ENCODE measurements at places on chromosomes 12 and 14.

DNA sequence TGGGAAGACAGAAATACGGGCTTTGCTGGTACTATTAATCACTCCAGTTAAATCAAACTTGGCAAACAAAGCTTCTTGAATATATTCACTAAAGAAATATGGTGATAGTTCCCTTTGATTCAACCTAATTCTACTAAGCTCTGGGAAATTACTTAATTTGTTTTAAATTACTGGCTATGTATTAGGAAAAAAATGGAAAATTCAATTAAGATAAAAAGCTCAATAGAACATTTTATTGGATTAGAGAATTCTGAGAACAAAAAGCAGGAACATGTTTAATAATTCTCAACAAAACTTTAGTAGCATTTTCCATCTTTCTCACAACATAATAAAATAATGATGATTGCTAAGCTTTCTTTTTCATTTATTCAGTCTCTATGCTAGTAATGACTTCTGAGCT, 30.2 kb downstream of the BDKRB1 start:
- no peak for DNase-seq

GRCh38 chr14:53850714-53851296, 105.8 kb downstream of the BMP4 start:
- DNase-seq, result no peak

DNA sequence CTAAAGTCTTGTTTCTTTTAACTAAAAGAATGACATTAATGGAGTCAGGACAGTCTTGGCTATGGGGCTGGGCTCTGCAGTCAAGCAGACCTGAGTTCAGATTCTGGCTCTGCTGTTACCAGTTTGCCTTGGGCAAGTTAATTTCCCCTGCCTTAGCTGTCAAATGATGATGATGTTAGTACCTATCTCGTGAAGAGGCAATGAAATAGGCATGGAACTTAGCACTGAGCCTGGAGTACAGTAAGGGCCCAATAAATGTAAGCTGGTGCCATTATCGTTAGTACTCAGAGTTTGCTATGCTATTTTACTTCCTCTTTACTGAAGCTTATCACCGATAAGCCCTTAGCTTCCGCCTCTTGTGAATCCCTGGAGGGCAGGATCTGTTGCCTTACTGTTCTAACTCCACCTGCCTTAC, 8.5 kb downstream of the FBXW8 start:
- DNase-seq, result no peak

GRCh38 chr12:58712976-58713375, 207.3 kb downstream of the LRIG3 start:
- DNase-seq, result no peak

DNA sequence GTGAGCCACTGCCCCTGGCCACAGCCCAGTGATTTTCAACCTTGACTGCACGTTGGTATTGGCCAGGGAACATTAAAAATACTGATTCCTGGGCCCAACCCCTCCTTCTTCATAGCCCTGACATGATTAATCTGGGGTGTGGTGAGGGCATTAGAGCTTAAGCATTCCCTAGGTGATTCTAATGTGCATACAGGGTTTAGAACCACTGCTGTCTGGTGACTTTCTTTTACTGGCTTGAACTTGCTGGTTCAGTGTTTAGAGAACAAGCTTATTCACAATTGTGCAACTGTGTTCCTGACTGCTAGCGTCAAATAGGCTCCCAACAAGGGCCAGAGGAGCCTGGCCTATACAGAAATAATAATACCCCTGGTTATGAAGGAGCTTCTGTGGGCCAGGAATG, 488.8 kb upstream of the CCDC196 start:
- DNase-seq, result no peak

DNA sequence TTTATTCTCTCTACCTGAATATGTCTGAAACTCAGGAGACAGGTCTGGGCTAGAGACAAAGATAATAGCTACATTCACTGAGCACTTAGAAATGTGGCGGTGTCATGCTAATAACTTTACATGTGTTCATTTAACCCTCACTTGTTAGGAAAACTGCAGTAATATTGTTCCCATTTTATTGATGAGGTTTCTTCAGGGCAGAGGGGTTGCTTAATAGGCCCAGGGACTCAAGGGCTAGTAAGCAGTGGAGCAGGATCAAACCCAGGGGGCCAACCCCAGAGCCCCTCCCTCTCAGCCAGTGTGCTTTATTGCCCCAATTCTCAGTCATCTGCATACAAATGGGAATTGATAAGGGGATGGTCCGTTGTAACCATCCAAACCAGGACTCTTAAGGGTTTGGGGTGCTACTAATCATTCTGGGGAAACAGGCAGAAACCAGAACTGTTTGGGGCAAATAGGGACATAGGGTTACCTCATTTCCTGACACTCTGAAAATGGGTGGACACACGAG, 142.8 kb upstream of the AMIGO2 start:
- DNase-seq, result no peak

- no peak for DNase-seq
Measured at GRCh38 chr14:76191297-76191696, 39.6 kb downstream of the GPATCH2L start.

GRCh38 chr14:98138666-98139065, 1133.3 kb downstream of the BCL11B start:
- peak; percentile 51 for DNase-seq

GRCh38 chr12:21934173-21934572, 7.1 kb downstream of the ABCC9 start:
- DNase-seq, result no peak

DNA sequence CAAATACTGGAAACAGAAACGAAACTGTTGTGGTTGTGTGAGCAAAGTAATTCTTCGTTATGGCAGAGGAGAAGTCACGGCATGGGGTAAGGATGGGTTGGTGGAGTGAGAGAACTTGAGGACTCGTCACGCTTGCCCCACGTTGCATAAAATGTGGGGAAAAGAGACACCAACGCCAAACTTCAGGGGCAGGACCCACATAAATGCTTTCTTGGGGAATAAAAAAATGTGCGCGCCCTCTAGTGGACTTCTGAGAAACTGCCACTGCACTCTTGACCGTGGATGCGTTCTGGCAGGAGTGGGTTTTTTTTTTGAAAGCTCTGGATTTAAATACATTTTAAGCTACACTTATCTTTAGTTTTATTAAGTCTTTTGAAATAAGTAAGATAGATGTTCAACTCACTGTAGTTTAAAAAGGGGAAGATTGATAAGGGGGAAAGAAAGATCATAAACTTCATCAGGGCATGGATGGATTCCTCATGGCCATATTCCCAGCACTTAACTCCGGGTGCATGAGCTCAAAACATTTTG, 4.1 kb upstream of the IGF1 start:
- peak; percentile 20 for DNase-seq

DNA sequence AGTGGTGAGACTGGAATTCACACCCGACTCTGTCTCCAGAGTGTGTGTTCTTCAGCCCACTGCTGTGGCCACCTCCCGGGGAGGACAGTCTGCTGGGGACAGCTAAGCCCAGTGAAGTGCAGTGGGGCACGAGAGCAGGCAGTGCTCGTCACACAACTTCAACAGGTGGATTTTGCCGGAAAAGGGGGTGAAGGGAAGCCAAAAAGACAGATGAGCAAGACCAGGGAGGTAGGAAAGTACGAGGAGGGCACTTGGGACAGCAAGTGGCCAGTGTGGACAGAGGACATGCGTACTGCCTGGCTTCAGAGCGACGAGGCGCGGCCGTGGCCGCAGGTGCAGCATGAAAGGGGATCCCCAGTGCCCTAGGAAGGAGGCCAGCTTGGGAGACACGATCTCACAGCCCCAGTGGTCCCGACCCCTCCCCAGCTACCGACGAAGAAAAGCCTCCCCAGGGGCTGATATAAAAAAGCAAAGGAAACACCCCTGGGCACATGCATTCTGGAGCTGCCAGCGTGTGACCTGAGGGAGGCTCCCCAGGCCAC, 96.1 kb downstream of the FBXL14 start:
- DNase-seq, result no peak

DNA sequence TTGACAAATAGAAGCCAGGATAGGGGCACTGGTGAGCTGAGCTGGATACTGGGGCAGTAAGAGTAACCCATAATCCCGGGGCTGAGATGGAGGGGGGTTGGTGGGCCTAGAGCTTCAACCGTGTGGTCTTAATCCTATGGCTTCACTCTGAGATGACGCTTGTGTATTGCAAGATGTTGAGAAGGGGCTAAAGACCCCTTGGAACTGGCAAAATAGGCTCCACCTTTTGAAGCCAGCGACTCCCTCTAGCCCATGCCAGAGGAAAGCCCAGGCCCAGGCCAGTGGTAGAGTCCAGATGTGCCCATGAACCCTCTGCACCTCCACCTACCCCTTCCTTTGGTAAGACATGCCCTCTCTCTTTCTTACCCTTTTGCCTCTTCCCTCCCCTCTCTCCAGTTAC, 4.6 kb downstream of the HOXC12 start:
- no peak for DNase-seq

DNA sequence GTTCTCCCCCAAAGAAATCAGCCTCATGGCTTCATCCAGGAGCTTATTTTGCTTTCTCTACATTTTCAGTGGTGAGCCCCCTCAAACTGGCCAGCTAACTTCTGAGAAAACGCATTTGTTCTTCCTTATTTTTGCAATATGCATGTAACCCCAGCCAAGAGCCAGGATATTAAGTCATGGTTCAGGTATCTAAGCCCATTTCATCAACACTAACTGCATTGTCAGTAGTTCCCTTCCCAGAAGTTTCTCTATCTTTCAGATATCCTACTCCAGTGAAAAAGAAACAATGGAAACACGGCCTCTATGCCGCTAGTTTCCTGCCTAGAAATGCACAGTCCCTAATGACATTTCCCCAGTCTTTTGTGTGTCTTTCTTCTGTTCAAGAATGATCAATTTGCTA, 102.8 kb upstream of the RASSF8 start:
- DNase-seq, result no peak

GRCh38 chr14:97213720-97214119, 416.5 kb downstream of the VRK1 start:
- no peak for DNase-seq

DNA sequence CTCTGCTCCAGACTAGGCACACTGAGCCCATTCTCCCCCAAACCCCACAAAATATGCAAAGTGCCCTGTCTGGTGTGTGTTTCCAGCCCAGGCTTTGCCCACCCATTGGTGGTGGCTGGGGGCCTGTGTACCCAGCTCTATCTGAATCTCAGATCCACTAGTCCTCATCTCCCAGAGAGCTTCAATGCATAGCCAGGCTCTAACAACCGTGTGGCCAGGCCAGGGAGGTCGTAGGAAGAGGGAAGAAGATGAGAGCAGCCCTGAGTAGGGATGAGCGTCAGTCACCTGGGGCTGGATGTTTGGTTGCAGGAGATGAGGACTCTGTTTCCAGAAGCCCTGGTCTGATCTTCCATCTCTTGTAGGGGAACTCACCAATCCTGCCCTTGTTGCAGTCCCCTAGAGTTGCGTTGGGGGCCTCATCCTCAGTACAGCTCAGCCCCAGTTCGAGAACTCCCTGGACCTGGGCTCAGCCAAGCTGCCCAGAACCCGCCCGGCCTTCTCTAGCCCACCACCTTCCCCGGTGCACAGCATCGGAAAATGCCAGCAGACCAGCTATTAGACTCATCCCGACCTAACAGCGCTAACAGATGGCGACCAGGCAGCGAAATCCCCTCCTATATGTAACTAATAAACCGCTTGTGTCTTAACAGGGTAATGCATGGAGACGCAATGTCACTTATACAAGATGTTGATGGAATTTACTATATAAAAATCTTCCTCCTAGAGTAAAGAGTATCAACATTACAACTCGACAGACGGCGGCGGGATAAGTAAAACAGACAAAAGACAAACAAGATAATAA, 3.2 kb upstream of the LHX5 start:
- no peak for DNase-seq
